ENCODE measurements at places on chromosomes 13 and 19.

- no peak for DNase-seq
These were observed 49.6 kb downstream of the DOCK9 start for GRCh38 chr13:98927951-98928927.

DNA sequence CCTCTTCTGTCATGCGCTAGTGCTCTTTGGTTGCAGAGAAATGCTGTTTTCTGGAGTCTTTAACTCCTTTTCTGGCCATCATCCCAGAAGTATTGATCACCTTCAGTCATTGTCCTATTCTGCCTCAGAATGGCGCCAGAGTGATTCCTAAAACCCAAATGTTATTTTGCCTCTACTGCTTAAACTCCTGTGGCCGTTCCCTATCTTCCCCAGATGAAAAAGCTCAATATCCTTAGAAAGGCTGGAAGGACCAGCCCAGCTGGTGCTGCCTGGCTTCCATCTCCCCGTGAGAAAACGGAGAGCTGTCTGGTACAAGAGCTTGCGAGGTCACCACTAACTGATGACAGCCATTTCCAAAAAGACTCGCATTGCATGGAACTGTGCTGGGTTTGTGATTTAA is 179.1 kb downstream of the RBM26 start:
- no peak for DNase-seq

DNA sequence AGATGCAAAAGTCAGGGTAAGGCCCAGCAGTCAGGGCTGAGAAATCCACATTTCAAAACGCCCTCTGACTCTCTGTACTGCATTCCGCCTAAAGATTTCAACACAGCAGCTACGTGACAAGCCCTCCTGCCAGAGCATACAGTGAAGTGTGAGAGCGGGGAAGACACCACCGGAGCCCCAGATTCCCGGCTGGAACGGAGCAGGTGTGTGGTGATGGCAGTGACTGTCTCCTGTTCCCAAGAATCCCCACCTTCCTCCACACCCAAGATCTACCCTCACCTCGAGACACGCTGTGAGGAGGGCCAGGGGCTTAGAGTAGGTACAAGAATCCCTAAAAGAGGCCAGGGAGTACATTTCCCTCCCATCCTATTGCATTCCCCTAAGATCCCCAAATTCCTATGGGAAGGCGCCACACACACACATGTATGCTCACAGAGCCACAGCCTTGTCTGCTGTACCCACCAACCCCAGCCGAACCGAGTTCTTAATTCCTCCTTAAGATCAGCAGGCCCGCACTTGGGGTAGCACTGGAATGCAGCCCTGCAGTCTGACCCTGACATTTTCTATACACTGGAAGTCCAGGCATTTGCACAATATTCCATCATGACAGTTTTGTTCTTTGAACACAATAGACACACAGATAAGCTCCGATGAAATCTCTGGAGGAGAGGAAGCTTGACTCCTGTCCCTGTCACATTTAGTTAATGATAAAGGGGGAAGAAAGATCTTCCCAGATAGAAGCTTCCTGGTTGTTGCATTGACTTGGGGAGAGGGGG is 102.9 kb downstream of the FOXO1 start:
- DNase-seq, result no peak

DNA sequence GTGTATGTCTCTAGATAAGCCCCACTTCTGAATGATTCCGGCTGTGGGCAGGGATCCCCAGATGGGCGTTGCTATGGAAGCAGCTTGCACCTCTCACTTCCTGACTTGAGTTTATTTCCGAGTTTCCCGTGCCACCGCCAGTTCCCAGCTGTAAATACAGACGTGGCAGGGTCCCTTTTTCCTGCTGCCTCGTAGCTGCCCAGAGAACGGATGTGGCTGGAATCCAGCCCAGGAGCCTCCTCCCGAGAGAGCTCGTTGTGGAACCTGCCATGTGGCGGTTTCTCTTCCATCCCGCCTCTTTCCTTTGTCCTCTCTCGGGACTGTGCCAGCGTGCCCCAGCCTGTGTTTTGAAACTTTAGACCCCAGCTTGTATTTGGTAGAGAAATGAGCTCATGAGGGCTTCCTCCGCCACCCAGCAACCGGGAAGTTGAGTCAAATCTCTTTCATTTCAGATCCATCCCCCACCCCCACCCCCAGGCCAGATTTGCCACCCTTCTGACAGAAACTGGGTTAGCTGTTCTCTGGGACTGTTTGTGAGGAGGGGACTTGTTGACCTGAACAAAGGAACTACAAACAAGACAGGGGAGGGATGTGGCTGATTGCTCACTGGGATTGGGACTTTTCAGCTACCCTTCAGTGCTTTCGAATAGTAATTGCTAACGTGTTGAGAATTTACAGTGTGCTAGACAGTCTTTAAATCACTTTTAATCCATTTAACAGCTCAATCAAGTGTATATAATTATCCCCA is 96.6 kb downstream of the SIPA1L3 start:
- no peak for DNase-seq

- no peak for DNase-seq
These were observed 25.1 kb downstream of the TMPRSS9 start for GRCh38 chr19:2385053-2385721.

DNA sequence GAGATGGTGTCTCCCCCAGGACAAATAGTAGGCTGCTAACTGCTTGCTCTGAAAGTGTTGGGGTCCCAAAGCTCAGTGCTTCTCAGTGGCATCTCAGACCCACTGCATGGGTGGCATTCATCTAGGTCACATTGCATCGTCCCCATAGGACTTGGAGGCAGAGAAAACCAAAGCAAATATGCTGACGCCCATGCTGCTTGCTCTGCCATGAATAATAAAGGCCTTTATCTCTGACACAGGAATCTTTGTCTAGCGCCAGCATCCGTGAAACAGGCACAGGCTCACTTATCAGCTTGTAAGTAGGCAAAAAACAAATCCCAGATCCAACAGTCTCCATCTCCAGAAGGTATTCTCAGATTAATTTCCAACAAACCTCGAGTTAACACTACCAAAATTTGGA is 18.9 kb upstream of the IPO5 start:
- DNase-seq, result no peak

GRCh38 chr13:37143911-37144310 is 38.4 kb upstream of the CSNK1A1L start:
- DNase-seq, result no peak

- DNase-seq, result no peak
These were observed 44.7 kb downstream of the SMARCA4 start for GRCh38 chr19:11005521-11005920.

DNA sequence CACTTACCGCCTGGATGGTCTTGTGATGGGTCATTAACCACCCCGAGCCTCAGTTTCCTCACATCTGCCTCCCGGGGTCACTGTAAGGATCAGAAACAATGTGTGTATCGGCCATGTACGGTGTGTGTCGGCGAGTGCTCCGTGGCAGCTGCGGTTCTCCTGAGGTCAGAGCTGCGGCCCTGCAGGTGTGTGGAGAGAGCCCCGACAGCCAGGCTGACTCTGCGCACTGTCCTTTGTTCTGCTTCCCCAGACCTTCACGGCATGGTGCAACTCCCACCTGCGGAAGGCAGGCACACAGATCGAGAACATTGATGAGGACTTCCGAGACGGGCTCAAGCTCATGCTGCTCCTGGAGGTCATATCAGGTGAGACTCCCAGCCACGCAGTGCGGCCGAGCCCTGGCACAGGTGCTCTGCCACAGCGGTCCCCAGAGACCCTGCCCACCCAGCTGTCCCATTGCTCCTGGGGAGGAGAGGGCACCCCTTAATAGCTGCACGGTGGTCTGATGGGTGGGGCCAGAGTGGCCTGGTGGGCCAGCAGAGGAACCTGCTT is 43.8 kb downstream of the CAPN12 start:
- DNase-seq, result no peak
